Activated T-cell treated with anti-CD3 and anti-CD28 coated beads for 24 hours (primary cell): ENCODE measurements at places on chromosomes 1 and 21.

DNA sequence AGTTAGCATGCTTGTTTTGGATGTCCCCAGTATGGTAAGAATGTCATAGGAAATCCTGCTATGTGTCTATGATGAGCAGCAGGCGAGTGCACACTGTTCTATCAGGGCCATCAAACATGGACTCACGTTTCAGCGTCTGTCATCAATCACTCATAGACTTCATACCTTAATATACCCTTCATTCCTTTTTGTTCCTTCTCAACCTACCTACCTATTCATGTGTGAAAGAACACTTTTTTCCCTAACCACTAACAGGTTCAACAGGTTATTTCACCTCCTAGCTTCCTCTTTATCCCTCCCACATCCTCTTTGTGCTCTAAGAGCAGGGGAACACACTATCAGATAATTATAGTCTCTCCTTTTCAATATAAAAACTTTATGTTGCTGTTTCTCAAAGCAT lies 300.6 kb downstream of the TM2D1 start:
- no peak for DNase-seq

DNA sequence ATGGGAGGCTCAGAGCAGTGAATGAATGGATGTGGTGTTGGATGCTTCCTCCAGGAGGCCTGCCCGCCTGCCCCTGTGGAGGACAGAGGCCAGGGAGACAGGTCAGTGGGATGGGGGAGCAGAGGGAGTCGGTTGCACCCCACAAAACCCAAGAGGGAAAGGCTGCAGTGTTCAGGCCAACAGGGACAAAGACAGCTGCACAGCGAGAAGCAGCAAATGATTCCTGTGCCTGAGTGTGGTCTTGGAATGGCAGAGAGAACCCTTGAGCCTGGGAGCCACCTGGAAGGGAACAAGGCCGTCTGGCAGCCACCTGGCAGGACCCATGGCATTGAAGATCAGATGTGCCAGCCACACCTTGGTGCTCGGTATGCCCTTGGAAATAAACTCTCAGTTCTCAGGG lies 8.1 kb downstream of the TFF3 start:
- no peak for DNase-seq

DNA sequence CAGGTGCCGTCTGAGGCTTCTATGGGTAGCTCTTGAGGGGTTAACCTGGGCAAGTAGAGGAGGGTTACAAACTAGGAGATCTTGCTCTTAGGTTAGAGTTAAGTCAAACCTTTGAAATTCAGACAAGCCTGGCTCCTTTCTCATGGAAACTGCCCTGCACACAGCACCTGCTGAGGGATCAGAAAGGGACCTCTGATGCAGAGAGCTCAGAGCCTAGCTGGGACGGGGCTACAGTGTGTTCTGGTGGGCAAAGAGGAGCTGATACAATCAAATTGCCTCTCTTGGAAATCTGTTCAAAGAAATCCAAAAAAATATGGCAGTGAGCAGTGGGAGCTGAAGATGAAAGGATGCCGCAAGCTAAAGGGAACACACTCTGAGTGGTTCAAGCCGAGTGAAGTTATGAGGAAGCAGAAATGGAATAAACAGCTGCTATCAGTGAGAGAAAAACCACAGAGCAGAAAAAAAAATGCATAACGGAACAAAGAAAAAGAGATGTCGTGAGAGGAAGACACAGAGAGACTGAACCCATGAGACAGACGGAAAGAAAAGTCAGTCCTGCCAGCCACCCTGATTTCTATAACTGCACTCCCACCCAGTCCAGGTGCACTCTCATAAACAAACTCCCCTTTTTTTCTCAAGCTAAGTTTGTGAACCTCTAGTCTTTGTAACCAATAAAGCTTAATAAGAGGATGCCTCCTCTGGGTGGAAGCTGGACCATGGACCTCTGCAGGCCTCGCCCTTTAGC lies 26.6 kb downstream of the PAFAH2 start:
- DNase-seq, result no peak

DNA sequence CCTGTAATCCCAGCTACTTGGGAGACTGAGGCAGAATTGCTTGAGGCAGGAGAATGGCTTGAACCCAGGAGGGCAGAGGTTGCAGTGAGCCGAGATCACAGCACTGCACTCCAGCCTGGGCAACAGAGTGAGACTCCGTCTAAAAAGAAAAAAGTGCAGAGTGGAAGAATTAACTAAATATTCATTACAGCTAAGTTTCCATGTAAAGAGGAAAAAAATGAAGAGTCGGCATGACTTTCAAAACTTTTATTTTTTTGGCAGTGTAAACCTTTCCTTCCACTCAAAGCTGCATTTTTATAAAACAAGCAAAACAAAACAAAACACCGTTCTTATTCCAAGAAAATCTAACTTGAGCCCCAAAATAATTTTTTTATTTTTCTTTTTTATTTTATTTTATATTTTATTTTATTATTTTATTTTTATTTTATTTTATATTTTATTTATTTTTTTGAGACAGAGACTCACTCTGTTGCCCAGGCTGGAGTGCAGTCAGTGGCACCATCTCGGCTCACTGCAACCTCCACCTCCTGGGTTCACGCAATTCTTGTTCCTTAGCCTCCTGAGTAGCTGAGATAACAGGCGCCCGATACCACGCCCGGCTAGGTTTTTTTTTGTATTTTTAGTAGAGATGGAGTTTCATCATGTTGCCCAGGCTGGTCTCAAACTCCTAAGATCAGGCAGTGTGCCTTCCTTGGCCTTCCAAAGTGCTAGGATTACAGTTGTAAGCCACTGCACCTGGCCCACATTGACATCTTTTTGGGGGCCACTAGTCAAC lies 62.9 kb downstream of the PACC1 start:
- DNase-seq, result no peak

- no peak for DNase-seq
Measured at GRCh38 chr1:6093071-6093470, 47.4 kb downstream of the KCNAB2 start.

- no peak for DNase-seq
Measured at GRCh38 chr1:153680120-153680403, 1.6 kb downstream of the NPR1 start.

DNA sequence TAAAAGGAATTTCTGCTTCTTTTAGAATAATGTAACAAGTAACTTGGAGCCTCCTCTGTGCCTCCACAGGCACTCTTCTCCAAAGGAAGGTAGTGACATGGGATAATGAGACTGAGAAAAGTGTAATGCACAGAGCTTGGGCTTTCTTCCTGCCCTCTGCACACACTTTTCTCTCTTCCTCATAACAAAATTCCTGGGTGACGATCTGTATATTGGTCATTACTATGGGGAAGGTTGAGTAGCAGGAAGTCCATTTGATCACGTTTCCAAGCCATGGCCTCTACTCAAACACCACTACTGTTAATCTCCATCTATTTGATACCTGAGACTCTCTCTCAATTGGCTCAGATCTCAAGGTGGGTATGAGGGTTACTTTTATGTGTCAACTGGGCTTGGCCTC lies 113.9 kb downstream of the GRIK1 start:
- no peak for DNase-seq

DNA sequence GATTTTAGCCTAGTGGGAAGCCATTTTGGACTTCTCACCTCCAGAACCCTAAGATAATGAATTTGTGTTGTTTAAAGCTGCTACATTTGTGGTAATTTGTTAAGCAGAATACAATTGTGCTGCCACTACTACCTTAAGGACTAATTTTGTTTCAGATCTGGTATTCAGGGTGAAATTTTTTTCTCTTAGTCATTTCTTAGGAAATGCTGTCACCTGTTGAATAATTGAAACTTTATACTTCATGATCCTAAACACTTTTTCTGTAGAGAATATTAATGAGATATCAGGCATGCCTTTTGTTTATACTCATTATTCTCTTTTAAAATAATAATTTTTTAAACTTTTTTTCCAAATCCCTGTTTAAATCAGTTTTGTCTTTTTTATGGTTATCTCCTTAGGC lies 246.8 kb downstream of the TGFB2 start:
- DNase-seq, result no peak

DNA sequence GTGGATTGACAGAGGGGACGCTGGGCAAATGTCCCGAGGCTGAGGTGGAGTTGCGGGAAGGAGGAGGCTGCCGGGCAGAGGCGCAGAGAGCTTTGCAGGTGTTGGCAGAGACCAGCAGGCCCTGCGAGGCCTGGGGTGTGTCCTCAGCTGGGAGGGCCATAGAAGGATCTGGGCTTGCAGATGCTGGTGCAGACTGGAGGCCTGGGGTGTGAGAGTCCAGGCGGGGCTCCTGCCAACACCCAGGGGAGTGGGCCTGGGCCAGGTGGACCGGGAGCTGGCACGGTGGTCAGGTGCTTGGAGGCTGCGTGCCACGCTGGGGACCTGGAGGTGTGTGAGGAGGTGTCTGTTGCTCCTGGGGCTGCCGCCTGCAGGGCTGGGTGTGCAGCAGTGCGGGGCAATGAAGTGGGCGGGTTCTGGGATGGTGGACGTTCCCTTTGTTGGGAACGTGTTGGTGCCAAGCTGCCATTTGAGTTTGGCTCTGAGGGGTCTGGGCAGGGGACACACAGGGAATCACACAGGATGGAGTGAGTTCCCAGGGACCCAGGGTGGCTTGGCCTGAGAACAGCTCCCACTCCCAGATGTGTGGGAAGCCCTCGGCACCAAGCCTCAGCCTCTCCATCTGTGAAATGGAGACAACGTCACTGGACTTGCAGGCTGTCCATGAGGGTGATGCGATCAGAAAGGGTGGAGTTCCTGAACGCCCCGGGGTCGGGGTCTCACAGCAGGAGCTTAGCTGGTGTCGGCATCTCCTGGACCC lies 39.9 kb upstream of the POFUT2 start:
- no peak for DNase-seq

- DNase-seq, result no peak
Measured at GRCh38 chr1:74714429-74715235, 18.2 kb downstream of the CRYZ start.

- DNase-seq, result no peak
Measured at GRCh38 chr1:179058487-179059483, 23.1 kb upstream of the TOR3A start.

DNA sequence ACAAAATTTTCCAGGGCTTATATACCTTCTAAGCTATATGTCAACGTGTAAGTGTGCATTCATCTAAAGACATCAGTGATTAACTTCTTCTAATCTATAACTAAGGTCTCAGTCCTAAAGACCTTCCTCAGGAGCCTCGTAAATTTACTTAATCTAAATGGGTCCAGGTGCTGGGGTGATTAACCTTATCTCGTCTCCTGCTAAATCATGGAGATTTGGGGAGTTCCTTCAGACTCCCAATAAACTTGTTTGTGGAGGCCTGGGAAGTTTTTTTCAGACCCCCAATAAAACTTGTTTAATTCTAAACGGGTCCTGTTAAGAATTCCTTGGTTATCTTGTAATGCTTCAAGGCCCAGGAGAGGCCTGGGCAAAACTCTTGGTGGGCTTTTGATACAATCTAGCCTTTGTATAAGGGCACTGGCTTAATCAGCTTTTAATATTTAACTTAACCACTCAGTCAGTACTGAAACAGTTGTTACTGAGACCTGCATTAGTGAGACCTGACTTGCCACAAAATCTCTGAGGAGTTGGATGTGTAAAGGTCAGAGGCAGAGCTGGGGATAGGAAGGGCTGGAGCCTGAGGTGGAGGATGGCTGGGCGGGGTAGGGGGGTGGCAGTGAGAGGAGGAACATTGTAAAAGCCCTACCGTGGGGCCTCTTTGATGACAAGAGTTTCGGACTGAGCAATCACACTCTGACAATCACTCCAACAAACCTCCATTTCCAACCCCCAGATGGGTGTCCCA lies 6.2 kb upstream of the HMGCS2 start:
- no peak for DNase-seq

- no peak for DNase-seq
Measured at GRCh38 chr21:43716376-43717165, 2.4 kb upstream of the PDXK start.

DNA sequence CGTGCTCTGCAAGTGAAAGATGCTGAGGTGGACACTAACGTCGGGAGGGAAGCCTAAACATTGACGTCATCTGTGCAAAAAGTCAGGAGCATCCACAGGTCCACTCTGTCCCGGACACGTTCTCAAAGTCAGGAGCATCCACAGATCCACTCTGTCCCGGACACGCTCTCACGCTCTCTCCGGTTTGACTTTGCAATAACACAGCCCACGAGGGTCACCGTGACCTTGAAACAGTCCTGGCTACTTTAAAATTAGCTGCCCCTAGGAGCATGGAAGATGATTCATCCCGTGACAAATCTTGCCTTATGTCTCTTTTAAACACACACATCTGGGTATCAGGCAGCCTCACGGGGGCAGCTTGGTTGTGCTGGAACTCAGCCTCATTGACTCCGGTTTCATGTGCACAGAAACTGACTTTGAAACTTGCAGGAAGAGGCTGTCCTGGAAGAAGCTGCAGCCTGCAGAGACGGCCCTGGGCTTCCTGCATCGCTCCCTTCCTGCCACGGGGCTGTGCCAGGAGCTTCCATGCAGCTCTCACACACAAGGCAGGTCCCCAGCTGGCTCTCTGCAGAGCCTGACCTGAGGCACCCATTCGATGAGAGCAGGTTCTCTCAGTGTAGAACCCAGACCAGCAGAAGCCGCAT lies 18.1 kb upstream of the COL18A1 start:
- DNase-seq, result no peak

- no peak for DNase-seq
Measured at GRCh38 chr21:39730418-39731157, 14.4 kb upstream of the IGSF5 start.

DNA sequence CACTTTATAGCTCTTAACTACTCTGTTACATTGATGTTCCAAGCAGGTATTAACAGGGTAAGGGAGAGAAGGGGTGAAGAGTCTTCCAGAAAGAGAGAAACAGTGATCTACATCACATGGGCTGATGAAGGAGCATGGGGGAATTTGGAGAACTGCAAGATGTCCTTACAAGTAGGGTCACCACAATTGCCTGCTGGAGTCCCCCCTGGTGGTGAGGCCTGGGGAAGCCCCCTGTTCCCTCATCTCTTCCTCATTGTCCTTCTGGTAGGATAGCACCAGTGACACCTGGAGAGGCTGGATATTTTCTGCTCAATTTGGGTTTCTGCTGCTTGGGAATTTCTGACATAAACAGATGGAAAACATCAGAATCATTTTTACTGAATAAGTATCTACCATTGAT lies 126.6 kb downstream of the RUNX1 start:
- no peak for DNase-seq

GRCh38 chr1:159830722-159831121 lies 4.0 kb downstream of the SLAMF8 start:
- DNase-seq, result no peak

DNA sequence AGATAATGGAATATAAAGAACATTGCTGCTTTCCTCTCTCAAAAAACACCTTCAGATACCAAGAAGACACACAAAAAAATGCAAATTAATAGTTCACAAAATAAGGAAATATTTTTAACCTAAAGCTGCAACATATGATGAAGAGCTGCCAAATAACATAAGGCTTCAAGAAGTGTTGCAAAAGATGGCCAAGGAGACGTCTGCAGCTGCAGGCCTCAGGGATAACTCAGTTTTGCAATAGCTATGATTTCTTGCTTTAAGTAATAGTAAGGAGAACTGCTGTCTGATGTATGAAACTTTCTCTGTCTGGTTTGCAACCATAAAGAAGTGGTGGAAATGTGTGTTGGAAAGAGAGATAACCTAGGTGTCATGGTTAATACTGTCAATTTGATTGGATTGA lies 1237.5 kb downstream of the MRPL39 start:
- DNase-seq, result no peak
